CD4-positive, alpha-beta T cell treated with Interleukin-1 beta for 1 hour (primary cell): ENCODE measurements at places on chromosomes 6 and 20.
A peak's percentile ranks its signal among the peaks of the same experiment; 100 is the strongest.

DNA sequence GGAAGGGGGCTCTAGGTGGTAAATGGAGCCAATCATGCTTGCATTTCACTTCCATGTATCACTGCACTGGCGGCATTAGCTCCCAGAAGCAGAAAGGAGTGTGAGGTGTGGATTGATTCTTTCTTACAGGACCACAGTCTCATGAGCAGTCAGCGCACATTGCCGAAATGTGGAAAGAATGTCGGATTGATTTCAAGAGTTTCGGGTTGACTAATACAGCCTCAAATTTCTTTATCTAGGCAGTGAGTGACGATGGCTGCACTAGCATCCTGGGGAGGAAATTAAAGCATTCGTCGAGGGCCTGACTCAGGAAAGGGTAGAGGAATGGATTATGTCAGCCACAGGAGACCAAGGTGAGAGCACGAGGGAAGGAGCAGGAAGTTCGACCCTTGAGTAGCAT lies 222.8 kb upstream of the CDYL start:
- no peak for DNase-seq

GRCh38 chr6:1702580-1703051 lies 92.9 kb downstream of the FOXC1 start:
- DNase-seq, result no peak

DNA sequence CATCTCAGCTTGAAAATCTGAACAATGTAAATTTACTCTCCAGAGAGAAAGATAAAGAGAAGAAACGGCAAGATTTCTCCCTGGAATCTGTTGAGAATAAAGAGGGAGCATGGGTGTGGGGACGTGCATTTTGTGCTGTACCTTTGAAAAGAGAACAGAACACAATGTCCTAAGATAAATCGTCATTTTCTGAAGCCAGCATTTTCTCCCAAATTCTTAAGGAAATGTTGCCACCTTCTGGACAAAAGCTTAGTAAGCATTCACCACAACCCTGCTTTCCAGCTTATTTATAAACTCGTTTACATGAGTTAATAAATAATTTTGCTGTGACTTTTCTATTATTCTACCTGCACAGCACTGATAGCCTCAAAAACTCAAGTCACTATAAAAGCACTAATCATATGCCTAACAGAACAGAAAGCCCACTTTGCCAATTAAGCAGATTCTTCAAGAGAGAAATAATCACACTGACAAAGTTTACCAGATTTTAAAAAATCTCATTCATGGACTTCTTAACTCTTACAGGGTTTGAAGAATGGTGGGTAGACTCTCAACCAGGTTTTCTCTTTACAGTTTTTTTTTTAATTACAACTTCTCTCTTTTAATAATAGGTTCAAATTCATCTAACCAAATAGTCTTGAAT lies 155.8 kb downstream of the MBOAT1 start:
- DNase-seq, result peak; percentile 3

DNA sequence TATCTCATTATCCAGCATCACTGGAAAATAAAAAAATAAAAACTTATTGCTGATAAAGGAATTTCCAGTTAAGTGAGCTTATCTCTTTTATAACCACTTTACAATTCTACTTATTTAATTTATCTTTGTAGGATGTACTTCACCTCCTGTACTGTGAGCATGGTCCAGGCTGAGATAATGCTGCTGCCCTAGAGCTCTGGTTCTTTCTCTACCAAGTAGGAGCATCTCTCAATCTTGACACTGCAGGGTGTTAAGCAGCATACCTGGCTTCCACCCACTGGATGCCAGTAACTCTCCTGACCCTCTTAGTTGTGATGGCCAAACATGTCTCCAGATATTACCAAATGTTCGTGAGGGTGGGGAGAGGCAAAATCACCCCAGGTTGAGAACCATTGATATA lies 454.5 kb downstream of the ADGRB3 start:
- no peak for DNase-seq

- DNase-seq, result no peak
Observed at GRCh38 chr6:34748757-34749156, 8.5 kb upstream of the SNRPC start.

- DNase-seq, result no peak
Observed at GRCh38 chr6:23659125-23659524, 466.9 kb upstream of the NRSN1 start.

GRCh38 chr6:51678274-51678673 lies 409.1 kb downstream of the PKHD1 start:
- DNase-seq, result no peak

DNA sequence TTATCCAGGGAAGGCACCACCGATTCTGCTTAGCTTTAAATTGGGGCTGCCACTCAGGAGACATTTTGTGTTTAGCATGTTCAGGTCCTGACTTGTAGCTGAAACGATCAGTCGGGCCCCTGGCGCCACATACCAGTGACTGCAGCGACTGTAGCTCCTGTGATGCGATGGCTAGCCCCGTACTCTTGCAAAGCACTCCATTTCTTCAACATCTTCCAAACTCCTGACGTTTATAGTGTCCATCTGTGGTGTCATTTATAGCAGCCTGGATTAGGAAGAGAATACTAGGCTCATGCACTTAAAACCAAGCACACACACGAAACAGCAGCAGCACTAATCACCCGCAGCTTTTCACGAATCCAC lies 13.0 kb downstream of the POU3F2 start:
- DNase-seq, result no peak

DNA sequence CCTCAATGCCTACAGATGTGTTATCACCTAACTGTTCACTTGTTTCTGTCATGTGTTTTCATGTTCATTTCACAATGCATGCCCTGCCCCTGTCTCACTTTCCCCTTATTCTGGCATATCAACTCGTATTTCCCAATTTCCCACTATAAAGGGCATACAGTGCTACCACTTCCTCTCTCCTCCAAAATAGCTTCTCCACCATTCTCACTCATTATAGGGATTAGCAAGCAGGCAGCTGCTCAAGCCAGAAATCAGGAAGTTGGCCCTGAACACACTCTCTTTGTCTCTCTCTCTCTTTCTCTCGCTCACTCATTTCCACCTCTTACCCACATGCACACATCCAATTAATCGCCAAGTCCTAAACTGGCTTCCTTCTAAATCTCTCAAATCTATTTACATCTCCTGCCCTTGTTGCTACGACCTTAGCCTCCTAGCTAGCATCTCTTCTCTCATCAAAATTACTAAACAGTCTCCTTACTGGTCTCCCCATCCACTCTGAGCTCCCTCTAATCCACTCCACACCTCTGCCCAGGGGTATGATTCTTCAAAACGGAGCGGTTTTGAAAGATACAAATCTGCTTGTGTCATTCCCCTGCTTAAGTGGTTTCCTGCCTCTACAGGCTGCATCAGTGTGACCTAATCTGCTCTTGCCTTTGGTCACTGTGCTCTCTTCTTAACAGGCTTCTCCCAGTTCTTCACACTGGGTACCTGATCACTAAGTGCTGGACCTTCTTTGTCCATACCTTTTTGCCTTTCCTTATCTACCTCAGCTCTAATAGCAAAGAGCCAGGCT lies 196.2 kb downstream of the BTBD9 start:
- no peak for DNase-seq

- DNase-seq, result no peak
Observed at GRCh38 chr6:82744286-82745015, 321.2 kb downstream of the UBE3D start.

GRCh38 chr6:642805-643204 lies 14.1 kb downstream of the HUS1B start:
- DNase-seq, result no peak

DNA sequence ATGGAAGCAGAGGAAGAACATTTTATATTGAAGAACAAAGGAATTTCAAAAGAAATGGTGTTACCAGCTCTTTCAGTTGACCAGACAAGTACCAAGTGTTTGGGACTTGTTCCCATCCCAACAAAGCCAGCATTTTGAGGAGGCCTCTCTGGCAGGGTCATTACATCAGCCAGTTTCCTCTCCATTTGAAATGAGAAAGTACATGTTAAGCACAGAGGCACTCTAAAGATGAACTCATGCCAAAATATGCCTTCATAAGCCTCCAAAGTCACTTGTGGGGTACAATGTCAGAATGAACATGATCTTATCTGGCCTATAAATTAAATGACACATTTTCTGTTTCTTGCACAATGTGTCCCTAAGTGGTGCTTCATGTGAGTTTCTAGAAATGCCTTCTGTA lies 223.9 kb downstream of the PRL start:
- no peak for DNase-seq

- no peak for DNase-seq
Observed at GRCh38 chr6:16491666-16492313, 253.4 kb downstream of the GMPR start.

GRCh38 chr20:12869669-12870068 lies 139.1 kb upstream of the SPTLC3 start:
- no peak for DNase-seq

DNA sequence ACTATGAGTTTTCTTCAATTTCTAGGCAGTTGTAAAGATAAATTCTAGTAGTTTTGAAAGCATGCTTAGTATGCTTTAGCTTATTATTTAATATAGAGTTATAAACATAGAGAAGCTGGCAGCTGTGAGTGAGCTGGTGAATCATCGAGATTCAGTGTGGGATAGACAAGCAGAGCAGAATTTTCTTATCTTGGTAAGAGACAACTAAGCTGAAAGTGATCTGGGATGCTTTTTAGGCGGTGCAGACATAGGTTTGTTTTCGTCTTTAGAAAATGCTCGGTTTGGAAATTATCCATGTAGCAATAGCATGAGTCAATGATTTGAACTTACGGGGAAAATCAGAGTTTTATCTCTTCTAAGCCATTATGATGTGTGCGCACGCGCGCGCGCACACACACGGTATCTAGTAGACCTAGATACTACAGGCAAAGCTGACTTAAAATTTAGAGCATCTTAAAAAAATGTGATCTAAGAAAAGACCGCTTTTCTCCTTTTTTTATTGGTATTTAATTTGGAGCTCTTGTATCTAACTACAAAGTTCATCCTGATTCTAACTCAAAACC lies 128.3 kb upstream of the MAP3K7 start:
- DNase-seq, result no peak
